Bone marrow (tissue), 2 donors: ENCODE measurements at places on chromosomes 6 and 20.

- DNase-seq = no peak
These were observed 6.0 kb upstream of the ZDHHC14 start for GRCh38 chr6:157374889-157375443.

DNA sequence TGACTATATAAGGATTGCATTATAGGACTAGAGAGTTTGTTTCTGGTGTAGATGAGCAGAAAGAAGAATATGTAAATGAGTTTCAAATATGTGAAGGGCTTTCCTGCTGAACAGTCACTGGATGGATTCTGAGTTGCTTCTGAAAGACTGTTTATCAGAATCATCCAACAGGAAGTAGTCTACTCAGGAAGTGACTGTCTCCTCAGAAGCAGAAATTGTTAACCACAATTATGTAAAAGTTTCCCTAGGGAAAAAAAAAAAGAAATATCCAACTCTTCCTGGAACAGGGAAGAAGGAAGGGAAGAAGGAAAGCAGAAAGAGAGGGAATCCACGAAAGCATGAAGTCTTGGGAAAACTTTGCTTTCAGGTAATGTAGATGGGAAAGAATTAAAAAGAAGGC lies 138.9 kb downstream of the TENT5A start:
- DNase-seq = no peak

DNA sequence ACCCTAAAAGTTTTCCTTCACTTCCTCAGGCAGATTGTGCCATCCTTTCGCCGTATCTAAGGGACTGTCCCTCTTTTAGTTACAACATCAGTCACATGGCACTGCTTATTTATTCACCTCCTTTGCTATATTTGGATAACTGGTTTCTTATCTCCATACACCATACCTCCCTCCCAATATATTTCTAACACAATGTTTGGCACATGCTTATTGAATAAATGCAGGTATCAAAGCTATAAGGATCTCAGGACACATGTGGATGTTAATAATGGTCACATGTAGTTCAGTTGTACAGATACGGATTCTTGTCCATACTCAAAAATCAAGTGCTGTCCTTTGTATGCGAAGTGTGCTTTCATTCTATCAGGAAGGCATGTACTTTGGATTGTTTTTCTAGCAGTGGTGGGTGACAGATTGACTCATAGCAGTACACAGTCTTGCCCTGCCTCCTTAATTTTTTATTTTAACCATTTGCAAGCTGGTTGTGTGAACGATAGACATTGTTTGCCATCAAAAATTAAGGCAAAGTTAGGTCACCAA lies 407.1 kb upstream of the RUNX2 start:
- DNase-seq = no peak

GRCh38 chr20:44247131-44247571 lies at the start of gene GDAP1L1:
GDAP1L1 (plus strand) TSS chr20:44247308; CDS start chr20:44247335, 27 bp downstream.
- no peak for DNase-seq
